Fibroblast of skin of scalp (primary cell): ENCODE measurements at places on chromosomes 1 and 21.
A peak's percentile ranks its signal among the peaks of the same experiment; 100 is the strongest.

DNA sequence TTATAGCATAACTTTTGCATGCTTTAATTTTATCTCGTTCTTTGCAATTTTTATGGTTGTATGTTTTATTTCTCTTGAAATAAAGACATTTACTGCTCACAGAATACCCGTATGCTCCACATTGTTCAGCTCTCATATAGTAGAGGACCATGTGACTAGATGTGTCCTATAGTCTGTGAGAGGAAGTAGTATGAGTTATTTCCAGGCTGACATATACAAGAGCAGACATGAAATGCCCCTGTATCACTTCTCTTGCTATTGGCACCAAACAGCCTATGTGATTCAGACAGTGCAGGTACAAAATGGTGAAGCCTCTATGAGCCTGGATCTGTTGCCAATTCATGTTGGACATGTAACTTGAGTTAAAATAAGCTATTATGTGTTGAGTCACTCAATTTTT is 5.8 kb upstream of the FCRL5 start:
- no peak for DNase-seq

DNA sequence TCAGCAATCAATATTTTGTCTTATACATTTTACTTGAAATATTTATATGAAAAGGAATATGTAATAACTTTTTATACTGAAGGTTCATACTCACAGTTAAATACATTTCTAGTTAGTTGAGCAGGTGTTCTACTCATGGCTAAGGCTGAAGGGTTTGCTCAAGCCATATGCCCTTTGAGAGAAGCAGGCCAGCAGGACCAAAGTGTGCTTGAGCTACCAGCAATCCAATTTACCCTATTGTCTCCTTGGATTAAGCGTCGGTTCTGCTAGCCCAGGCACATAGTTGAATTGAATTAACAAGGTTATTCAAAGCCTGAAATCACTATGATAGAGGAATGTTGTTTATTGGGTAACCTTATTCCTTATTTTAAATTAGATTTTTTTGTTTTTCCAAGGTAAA is 151.5 kb upstream of the BACE2 start:
- no peak for DNase-seq

- no peak for DNase-seq
These were observed 40.2 kb downstream of the DUSP10 start for GRCh38 chr1:221701570-221702186.

- no peak for DNase-seq
These were observed 946.1 kb downstream of the TTLL7 start for GRCh38 chr1:83052865-83053264.

DNA sequence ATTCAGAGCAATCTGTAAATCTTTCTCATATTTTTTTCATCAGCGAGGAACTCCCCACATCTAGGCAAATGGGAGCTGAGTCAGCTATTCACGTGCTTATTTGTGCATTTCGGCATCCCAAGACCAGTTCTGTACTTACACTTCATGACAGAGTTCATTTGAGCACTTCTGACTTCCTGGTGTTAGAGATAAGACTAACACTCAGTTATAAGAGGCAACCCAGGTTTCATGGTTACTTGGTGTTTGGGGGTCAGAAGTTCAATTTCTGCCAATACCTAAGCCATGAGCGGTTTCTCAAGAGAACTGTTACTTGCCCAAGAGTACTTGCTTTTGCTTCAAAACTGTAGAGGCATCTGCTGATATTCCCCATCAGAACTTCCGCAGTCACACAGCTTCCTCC is 24.1 kb upstream of the DESI2 start:
- no peak for DNase-seq

DNA sequence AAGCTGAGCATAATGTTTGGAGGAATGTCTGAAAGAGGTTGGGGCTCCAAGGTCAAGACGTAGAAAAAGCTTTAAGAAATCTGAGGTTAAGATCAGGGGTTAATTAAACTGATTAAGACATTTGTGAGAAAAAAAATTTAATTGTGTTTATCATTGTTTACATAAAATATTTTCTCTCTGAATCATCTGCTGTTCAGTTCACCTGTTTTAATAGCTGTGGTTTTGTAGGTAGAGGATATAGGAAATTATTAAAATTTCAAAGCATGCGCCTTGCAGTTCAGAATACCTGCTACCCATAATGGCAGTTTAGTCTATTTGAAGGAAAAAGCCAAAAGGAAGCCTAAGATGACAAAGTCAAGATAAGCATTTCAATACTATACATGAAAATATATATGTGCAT is 153.2 kb downstream of the SPATA46 start:
- no peak for DNase-seq

- DNase-seq, result peak; percentile 90
These were observed at the start of gene COL11A1 for GRCh38 chr1:103108376-103109150. TSS of gene COL11A1 (minus strand) at chr1:103108522. CDS start at chr1:103108178, 344 bp downstream.
